ENCODE measurements at places on chromosomes 6 and 20.

- DNase-seq, result no peak
Measured at GRCh38 chr6:18263418-18264218, 712 bp downstream of the DEK start.

DNA sequence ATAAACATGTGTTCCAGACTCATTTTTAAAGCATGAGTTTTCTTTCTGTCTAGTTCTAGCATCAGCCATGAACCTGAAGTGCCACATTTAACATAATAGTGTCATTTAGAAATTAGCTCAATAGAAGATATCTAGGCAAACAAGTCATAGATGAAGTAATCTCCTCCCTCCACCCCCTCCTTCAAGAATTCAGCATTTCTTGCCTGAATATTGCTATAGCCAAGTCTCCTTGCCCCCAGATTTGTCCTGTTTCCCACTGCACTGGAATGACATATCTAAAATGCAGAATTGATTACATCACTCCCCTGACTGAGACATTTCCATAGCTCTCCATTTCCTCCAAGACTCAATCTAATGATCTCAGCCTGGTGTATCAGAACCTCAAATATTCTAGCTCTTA lies 134.9 kb upstream of the BACH2 start:
- DNase-seq, result no peak

DNA sequence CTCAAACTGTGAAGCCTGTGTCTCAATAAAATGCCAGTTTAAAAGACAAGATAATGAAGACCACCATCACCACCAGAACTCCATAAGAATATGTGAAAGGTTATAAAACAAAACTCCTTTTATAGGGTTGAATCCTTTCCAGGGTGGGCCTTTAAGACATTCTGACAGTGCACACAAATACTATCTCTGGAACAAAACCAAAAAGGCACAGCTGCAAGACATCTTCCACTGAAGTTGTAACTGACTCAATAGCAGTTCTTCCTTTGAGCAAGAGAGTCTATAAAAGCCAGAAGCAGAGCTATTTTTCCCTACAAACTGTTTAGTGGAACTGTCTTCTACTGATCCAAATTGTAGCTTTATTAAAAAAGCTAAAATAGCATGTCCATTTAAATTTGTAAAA lies 81.6 kb downstream of the EPB41L2 start:
- no peak for DNase-seq

DNA sequence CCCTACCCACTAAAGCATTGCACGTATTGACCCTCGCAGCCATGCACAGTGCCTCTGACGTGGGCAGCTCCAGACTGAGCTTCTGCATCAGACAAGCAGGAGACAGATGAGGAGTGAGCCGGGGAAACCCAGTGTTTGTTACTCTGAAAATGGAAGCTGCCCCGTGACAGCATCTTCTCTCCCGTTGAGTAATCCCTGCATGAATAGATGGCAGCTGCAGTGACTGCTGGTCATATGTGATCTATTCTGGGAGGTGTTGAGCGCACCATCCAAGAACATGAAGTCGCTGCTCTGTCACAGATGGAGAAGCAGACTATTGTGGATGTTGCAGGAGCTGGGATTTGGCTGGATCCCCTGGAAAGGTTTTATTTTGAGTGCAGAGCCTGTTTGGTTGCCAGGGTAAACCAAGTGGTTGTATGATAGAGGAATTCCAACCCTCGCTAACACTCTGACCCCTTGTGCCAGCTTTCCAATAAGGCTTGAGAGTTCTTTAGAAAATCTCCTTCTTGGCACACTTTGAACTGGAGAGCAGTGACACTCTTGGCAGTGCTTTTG lies 242.2 kb downstream of the NRN1 start:
- peak; percentile 51 for DNase-seq

DNA sequence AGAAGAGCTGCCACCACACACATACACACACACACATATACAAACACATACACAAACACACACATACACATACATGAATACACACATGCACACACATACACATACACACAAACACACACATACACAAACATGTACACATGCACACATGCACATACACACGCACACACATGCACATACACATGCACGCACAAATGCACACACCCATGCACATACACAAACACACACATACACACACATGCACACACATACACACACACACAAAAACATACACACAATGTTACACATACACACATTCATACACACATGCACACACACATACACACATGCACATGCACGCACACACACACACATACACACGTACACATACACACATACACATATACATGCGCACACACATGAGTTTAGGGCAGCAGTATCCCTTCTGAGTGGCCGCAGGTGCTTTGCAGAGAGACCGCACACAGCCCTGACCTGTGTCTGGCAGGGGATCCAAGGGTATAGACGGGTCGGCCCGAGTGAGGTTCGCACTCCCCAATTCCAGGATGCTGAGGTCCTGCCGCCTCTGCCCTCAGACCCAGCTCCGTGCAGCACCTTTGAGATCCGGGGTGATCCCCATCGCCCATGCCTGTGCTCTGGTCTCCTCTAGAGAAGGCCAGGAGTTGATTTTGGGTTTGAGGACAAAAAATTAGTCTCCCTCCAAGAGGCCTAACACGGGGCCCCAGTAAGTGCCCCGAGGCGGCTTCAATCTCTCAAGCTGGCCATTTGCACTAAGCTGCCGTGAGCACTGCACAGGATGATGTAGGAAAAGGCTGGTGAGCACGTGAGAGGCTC lies 56.8 kb downstream of the TMEM242 start:
- DNase-seq, result no peak

Measured in amygdala (tissue), 56 donors.